Stimulated activated CD8-positive, alpha-beta memory T cell treated with anti-CD3 and anti-CD28 coated beads, Interleukin-4, amount 100 ng/mL, for 1 hour (primary cell): ENCODE measurements at places on chromosomes 5 and 9.

GRCh38 chr5:7886849-7887475 lies 18.0 kb downstream of the MTRR start:
- no peak for DNase-seq

- DNase-seq, result no peak
Measured at GRCh38 chr5:95191330-95191729, 93.6 kb downstream of the MCTP1 start.

- no peak for DNase-seq
Measured at GRCh38 chr5:43416803-43417394, 4.7 kb upstream of the CCL28 start.

DNA sequence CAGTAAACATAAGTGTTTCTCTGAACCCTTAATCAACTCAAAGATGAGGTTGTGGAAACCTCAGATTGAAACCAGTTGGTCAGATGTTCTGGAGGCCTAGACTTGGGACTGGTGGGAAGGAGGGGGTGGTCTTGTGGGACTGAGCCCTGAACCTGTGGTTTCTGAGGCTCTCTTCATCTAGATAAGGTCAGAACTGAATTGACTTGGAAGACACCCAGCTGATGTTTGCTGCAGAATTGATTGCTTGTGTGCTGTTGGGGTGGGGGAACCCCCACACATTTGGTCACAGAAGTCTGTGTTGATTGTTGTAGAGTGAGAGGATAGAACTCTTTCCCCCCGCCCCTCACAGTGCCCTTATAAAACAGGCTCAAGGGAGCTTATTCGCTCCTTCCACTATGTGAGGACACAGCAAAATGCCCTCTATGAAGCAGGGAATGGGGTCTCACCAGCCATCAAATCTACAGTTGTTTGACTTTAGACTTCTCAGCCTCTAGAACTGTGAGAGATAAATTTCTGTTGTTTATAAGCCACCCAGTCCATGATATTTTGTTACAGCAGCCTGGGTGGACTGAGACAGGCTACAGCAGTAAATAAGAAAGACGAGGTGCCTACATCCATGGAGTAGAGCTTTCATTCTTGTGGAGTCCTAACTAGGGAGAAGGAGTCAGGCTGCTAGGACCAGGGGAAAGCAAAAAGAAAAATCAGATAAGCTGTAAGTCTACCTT lies 25.7 kb upstream of the UGCG start:
- DNase-seq, result no peak

GRCh38 chr9:119343059-119343990 lies 25.9 kb downstream of the BRINP1 start:
- DNase-seq, result no peak

- DNase-seq, result no peak
Measured at GRCh38 chr9:94553029-94553938, 1.6 kb upstream of the PCAT7 start.

DNA sequence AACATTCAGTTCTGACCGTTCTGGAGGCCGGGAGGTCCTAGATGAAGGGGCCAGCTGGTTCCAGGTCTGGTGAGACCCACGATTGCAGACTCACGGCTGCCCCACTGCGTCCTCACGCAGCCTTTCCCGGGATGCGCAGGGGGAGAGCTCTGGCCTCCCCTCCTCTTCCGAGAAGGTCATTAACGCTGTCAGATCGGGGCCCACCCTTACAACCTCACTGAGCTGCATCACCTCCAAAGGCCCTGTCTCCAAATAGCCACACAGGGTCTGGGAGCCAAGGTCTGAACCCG lies 66.6 kb upstream of the PPP1R26 start:
- no peak for DNase-seq

DNA sequence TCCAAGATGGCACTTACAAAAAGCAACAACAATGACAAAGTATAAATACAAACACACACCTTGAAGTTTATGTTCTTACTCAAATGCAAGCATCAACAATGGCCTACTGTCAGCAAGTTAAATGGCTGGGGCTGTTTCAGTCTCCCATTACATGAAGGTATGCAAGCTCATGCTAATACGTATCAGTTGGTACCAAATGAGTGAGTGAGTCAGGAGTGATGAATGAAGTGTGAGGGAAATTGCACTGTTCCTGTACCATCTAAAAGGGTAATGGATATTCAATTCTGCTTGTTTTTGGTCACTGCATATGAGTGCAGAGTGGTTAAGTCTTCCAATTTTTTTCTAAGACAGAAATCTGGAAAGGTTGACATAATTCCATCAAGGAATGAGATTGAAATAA lies 964.9 kb downstream of the MAT2B start:
- no peak for DNase-seq

DNA sequence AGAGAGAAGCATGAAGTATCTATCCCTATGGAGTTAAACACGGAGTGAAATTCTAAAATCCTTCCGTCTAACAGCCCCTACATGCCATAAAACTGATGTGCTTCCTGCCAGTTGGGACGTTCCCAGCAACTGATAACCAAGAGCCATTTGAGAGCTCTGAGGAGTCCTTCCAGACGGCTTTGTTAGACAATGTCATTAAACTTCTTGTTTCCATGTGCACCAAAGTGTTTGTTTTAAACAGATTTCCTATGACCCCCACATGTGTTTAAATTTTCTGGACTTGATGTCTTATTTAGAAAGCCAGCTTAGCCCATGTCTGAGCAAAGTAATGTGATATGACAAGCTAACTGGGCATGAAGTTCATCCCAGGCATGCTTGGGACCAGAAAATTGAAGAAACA lies 57.2 kb upstream of the LPAR1 start:
- no peak for DNase-seq

GRCh38 chr5:31936683-31937082 lies 237.4 kb downstream of the GOLPH3 start:
- no peak for DNase-seq

- DNase-seq, result no peak
Measured at GRCh38 chr5:175288048-175288621, 155.8 kb downstream of the DRD1 start.

DNA sequence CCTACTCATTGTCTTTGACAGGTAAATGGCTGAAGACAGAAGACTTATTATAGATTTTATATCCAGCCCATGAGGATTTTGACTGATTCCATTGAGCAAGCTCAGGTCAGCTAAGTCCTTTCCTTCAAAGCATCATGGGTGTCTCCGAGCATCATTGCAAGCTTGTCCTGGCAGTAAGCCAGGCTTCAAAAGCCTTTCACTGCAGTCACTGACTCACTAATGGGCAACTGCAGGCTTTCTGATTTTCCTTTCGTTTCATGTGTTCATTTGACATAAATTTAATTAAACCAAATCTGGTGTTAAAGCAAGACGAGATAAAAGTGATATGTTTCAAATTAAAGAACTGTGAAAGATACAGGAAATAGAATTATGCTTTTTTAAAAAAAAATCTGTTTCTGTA lies 426.2 kb downstream of the ANXA1 start:
- DNase-seq, result no peak

- no peak for DNase-seq
Measured at GRCh38 chr5:62920856-62921255, 342.2 kb downstream of the LRRC70 start.

GRCh38 chr9:132356324-132356924 lies 1.6 kb upstream of the SETX start:
- no peak for DNase-seq

DNA sequence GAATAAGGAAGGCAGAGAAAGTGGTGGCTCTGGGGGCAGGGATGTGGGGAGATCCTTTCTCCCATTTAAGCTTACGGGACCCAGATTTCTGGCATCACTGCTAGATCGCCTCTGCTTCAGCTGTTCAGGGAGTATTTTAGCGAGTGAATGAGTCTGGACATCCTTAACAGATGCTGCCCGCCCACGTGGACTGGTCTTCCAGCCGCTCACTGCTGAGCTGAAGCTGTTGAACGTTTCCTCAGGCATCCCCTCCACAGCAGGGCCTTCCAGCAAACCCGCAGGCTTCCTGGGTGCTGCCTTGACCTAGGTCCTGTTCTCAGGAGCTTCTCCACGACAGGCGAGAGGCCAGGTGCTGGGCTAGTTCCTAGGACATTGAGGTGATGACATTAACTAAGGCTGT lies 144.4 kb upstream of the EFNA5 start:
- no peak for DNase-seq

DNA sequence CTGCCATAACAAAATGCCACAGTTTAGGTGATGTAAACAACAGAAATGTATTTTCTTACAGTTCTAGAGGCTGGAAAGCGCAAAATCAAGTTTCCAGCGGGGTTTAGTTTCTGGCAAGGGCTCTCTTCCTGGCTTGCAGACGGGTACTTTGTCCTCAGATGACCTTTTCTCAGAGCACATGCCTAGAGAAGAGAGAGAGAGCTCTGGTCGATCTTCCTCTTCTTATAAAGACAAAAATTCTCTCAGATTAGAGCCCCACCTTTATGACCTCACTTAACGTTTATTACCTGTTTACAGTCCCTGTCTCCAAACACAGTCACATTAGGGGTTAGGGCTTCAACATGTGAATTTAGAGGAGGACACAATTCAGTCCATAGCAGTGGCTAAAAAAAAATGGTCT lies 119.7 kb downstream of the CETN3 start:
- no peak for DNase-seq

GRCh38 chr9:134970719-134971118 lies 53.0 kb upstream of the FCN1 start:
- DNase-seq, result no peak

DNA sequence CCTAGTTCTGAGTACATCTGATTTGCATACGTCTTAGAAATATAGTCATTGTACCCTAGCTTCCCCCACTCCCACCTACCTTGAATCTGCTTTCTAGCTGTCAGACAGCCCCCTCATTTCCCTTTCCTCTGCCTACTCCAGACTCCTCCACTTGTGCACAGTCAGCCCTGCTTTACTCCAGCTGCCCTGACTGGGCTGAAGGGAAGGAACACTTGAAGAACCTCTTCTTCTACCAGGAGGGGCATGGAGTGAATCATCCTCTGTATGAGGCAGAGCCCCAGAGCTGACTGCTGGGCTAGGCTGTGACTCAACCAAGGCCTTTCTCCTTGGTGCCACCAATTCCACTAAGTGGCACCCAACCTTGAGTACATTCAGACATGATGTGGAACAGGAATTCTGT lies 18.1 kb upstream of the ZFR start:
- DNase-seq, result no peak

DNA sequence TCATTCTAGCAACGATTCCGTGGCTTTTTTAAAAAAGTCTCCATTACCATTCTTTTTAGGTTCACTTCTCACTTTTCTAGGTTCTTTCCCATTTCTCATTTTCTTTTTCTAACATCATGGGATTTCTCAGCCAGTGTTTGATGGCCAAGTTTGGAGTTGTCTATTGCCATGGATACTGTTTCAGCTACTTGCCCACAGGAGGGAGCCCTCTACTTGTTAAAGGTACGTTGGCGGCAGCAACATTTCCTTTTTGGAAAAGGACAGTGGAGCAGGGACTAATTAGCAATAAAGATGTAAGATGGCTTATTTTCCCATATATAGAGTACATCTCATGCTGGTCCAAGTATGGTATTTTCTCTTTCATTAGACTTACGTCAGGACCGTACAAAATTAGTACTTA lies 2257.5 kb upstream of the C9orf72 start:
- DNase-seq, result no peak

GRCh38 chr9:109254317-109254716 lies 66.5 kb downstream of the EPB41L4B start:
- no peak for DNase-seq

- no peak for DNase-seq
Measured at GRCh38 chr9:129677456-129677855, 12.0 kb downstream of the PRRX2 start.

GRCh38 chr5:123223921-123224320 lies 134.9 kb downstream of the PRDM6 start:
- no peak for DNase-seq

GRCh38 chr5:126777975-126778674 lies 1.2 kb downstream of the LMNB1 start:
- DNase-seq, result peak; percentile 80

DNA sequence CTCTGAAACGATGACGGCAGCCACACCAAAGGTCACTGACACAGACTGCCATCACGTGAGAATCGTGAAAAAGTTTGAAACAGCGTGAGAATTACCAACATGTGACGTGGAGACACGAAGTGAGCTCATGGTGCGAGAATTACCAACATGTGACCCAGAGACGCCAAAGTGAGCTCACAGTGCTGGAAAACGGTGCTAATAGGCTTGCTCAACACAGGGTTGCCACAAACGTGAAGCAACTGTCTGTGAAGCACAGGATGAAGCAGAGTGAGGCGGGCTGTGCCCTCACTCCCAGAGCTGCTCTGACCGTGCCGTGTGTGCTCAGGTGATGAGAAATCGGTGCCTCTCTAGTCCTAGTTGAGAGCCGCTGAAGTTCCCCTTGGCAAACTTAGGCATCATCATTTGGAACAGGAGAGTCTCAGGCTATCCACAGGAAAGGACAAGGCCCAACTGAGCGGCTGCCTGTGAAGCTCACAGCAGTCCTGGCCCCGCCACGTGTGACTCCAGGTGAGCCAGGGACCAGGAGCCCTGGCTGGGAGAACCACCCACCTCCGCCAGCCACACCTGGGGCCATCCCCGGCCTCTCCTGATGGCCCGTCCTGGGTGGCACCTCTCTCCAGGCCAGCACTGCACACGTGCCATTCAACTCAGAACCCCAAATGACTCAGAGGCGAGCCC lies 29.8 kb upstream of the SLC6A3 start:
- DNase-seq, result no peak

DNA sequence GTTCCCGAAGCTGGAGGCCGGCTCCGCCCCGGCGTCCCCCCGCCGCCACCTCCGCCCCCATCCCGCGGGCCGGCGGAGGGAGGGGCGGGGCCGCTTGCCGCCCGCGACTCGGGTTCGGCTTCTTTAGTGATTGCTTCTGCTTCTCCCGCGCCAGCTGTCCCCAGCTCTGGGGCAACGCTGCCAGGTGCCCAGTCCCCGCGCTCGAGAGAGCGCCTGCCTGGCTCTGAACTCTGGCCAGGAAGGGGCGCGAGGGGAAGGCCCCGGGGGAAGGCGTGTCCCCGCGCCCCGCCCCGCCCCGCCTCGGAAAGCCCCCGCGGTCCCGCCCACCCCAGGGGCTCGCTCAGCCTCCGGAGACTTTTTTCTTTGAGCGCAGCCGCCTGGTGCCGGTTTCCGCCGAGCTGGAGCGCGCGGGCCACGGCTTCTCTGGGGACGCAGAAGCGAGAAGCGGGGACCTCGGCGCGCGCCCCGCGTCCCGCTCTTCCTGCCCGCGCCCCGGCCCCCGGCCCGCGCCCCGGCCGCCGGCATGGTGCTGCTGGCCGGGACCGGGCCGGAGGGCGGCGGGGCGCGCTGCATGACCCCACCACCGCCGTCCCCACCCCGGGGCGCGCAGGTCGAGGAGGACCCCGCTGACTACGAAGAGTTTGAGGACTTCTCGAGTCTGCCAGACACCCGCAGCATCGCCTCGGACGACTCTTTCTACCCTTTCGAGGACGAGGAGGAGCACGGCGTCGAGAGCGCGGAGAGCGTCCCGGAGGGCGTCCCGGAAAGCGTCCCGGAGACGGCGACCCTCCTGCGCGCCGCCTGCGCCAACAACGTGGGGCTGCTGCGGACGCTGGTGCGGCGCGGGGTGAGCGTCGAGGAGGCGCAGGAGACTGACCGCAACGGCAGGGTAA lies at the start of gene ANKRD33B:
Gene ANKRD33B (plus strand): TSS at position 126 of the 893 bp plus-strand sequence. CDS start 398 bp downstream, at position 524.
- DNase-seq, result peak; percentile 58

GRCh38 chr5:150672237-150672883 lies 11.3 kb downstream of the MYOZ3 start:
- DNase-seq, result no peak
